ENCODE measurements at places on chromosomes 12 and 14.

GRCh38 chr14:74954232-74954946 is 1.0 kb downstream of the PGF start:
- peak; percentile 4 for DNase-seq

- no peak for DNase-seq
These were observed 21.5 kb upstream of the GNS start for GRCh38 chr12:64780531-64781279.

DNA sequence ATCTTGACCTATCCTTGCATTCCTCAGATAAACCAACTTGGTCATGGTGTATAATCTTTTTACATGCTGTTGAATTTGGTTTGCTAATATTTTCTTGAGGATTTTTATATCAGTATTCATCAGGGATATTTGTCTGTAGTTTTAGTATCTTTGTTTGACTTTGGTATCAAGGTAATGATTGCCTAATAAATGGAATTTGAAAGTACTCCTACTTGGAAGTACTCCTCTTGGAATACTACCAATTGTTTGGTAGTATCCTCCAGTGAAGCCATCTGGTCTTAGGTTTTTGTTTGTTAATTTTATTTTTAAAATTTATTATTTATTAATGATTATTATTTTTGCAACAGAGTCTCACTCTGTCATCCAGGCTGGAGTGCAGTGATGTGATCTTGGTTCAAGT is 85.0 kb downstream of the ATF7IP start:
- DNase-seq, result no peak

- no peak for DNase-seq
These were observed 22.8 kb downstream of the MMP17 start for GRCh38 chr12:131850856-131851559.

DNA sequence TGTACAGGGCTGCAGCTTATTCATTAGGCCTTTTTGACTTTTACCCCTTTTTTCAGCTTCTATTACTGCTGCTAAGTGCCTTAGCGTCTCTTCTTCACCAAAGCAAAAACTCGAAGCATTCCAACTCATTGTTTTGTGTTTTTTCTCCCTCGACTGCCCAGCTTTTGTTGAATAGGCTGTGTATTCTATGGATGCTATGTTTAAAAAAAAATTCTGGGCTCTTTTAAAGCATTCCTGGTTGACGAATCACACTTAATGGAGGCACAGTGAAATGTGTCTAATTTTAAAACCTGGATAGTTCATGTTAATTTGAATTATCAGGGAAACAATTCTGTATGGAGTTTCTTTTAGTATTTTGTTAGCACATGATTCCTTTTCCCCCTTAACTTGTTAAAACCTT is 29.7 kb downstream of the KTN1 start:
- no peak for DNase-seq

DNA sequence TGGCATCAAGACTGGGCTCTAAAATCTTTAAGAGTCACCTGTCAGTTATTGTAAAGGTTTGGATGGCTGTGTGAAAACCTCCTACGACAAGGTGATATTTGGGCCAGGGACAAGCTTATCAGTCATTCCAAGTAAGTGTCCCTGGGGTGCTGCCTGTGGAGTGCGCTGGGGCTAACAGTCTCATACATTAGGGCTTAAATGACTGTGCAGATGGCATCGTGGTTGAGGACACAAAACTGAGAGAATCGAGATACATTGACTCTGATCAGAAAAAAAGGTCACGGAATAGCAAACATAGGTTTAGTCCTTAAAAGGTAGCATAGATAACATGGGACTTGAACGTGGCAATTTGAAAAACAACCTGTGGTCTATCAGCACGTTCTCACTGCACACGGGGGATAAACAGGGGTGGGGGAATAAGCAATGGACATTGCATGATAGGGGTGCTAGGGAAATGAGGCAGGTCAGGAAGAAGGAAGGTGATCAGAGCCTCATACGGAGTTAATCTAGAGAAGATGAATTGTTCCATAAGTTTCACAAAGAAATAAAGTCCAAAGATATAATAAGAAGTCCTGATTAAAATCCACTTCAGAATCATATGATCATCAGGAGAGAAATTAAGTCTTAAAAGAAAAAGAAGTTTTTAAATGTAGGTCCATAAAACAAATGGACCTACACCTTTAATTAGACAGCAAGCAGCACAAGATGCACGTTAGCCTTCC is 100.3 kb downstream of the DAD1 start:
- no peak for DNase-seq

GRCh38 chr12:40015345-40015744 is 90.5 kb downstream of the SLC2A13 start:
- DNase-seq, result no peak

GRCh38 chr12:53200458-53201176 is 6.4 kb downstream of the ITGB7 start:
- DNase-seq, result no peak

DNA sequence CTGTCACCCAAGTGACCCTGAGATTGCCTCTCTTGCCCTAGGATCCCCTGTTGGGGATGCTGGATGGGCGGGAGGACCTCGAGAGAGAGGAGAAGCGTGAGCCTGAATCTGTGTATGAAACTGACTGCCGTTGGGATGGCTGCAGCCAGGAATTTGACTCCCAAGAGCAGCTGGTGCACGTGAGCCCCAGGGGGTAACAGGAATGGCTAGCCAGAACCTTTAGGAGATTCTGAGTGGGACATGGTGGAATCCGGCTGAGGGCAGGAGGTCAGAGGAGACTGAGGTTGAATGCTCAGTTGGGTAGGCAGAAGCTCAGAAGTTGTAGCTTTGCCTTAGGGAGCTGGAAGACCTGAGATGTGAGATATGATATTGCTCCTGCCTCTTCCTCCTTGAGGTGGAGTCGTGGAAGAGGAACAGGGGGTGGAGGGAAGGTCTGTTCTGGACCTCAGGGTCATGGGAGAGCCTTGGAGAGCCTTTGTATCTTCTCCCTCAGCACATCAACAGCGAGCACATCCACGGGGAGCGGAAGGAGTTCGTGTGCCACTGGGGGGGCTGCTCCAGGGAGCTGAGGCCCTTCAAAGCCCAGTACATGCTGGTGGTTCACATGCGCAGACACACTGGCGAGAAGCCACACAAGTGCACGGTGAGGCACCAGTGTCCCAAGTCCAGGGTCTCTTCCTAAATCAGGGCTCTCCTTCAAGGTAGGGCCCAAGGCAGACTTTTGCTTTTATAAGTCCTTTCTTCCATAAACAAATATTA is 6.3 kb downstream of the GLI1 start:
- DNase-seq, result no peak

DNA sequence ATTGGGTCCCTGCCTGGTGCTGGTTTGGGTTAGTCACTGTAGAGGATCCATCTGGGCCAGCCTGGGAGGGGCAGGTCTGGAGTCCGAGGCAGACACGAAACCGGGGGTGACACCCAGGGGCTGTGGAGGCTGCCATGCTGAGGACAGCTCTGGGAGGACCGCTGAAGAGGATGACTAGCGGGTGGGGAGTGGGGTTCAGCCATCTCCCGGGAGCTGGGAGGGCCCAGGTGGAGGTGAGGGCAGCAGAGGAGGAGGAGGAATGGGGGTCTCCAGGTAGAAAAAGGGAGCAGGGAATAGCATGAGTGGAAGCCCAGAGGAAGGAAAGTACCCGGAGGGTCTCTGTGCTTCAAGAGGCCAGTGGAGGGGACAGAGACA is 4.0 kb upstream of the DIO3 start:
- no peak for DNase-seq

GRCh38 chr12:45351921-45352670 is 136.2 kb downstream of the ANO6 start:
- DNase-seq, result no peak

DNA sequence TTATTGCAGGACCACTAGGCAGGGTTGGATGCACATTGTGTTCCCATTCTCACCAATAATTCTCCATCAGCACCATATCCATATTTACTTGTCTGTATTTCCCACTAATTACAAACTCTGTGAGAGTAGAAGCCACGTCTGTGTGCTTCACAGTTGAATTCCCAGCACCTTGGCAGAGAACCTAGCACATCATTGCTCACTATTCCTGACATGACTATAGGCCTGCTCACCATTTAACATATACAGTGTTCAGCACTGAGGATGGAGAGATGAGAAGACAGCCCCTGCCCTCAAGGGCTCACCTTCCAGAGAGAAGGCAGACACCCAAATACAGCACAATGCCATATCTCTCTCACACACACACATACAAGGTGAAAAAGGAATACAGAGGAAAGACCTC is 5.0 kb downstream of the DAD1 start:
- DNase-seq, result no peak

- no peak for DNase-seq
These were observed at the start of gene WSCD2 for GRCh38 chr12:108129017-108129812. Gene WSCD2, plus strand, starts transcription at chr12:108129288. Its CDS starts 66,545 bp downstream, at chr12:108195833.

DNA sequence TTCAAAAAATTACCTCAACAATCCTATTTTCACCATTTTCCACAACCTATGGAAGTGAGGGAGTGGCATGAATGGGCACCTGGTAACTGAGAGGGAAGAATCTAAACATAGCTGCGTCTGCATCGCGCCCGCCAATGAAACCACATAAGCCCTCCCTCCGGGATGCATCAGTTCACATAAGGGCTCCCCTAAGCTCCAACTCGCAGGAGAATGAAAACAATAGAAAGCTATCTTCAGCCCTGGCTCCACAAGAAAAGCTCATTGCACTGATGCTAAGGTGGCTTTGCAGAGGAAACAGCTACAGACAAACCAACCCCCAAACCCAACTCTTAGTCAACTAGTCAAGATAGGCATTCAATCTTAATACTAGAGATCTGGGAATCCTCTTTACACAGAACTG is 173.3 kb downstream of the FOXN3 start:
- DNase-seq, result no peak

DNA sequence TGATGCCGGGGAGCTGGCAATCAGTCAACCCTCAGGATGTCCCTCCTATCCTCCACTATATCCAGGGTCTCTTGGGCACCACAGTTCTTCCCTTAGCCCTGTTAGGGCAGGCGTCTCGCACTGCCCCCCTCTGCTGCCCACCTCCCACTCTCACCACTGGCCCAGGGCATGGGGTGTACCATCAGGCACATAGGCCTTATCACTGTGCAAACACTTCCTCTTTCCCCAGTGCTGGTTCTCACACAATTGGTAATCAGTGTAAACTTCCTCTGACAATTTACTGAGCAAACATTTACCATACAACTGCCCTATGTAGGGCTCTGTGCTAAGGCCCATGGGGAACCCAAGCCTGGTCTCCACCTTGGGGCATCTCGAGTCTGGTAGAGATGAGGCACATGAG is 20.1 kb upstream of the TMED10 start:
- no peak for DNase-seq

GRCh38 chr12:120939523-120939922 is 35.4 kb upstream of the SPPL3 start:
- DNase-seq, result peak; percentile 17

- DNase-seq, result no peak
These were observed 16.5 kb downstream of the BDKRB2 start for GRCh38 chr14:96221109-96221650.

- no peak for DNase-seq
These were observed 29.6 kb downstream of the IRF2BPL start for GRCh38 chr14:76998910-76999309.

- no peak for DNase-seq
These were observed 33.7 kb downstream of the MAPK1IP1L start for GRCh38 chr14:55085060-55085660.

DNA sequence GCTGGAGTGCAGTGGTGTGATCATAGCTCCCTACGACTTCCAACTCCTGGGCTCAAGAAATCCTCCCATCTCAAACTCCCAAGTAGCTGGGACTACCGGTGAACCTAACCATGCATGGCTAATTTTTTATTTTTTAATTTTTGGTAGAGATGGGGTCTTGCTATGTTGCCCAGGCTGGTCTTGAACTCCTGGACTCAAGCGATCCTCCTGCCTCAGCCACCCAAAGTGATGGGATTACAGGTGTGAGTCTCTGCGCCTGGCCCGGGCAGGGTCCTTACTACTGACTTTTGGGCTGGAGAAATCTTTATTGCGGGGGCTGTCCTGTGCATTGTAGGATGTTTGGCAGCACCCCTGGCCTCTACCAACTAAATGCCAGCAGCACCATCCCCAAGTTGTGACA is 44.4 kb upstream of the MED13L start:
- DNase-seq, result no peak

- DNase-seq, result no peak
These were observed 521.0 kb upstream of the ATP2B1 start for GRCh38 chr12:90229407-90230170.

DNA sequence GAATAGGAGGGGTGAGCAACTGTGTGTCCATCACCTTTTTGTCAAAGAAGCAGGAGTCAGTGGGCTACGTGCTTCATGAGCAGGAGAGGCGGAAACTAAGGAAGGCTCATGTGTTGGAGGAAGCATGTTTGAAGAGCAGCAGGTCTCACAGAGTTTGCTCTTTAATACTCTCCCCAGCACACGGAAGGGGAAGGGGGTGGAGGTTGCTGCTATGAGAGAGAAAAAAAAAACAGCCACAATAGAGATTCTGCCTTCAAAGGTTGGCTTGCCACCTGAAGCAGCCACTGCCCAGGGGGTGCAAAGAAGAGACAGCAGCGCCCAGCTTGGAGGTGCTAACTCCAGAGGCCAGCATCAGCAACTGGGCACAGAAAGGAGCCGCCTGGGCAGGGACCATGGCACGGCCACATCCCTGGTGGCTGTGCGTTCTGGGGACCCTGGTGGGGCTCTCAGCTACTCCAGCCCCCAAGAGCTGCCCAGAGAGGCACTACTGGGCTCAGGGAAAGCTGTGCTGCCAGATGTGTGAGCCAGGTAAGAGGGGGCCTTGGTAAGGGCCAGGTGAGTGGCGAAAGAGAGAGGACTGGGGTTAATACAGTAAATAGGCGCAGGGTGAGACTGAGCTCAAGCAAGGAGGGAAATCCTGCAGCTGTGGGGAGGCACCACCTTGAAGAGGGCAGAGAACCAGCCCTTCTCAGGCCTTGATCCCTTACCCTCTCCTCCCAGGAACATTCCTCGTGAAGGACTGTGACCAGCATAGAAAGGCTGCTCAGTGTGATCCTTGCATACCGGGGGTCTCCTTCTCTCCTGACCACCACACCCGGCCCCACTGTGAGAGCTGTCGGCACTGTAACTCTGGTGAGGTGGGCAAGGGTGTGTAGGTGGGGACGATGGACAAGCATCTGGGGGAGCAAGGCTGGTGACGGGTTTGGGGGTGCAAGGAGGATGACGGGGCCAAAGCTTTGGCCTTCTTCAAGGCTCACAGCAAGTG is at the start of gene CD27:
Gene CD27 (plus strand): TSS at position 252 of the 985 bp plus-strand sequence. CDS start 141 bp downstream, at position 393.
- DNase-seq, result no peak

- DNase-seq, result no peak
These were observed 24.5 kb upstream of the KIF21A start for GRCh38 chr12:39467432-39467870.

DNA sequence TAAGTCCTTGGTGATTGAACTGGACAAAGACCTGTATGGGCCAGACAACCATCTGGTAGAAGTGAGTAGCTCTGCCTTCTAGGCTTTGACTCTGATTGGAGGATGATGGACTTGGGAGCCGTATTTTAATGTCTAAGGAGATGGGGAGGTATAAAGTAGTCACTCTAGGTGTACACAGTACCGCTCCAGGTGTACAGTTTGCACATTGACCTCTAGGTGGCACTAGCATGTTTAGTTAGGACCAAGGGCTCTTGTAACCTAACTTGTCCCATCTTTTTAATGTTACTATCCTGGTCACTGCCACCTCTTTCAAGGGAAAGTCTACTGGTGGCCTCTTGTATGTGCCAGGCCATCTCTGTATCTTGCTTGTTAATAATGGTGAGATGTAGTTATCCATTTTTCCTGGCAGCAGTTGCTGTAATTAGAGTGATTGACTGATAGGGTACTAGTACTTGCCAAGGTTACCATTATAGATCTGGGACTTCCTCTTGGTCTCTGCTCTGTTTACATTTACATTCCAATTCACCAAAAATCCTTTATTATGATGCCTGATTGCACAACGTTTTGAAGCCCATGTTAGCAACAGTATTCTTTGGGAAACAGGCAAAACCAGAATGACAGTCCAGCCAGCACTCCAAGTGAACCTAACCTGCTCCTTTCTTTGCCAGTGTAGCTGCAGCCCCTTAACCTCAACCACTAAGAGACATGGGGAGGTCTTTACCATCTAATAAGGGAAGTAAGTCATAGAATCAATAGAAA is 3.6 kb downstream of the SMARCD1 start:
- no peak for DNase-seq
